Activated CD4-positive, alpha-beta T cell treated with anti-CD3 and anti-CD28 coated beads, Interleukin-2, amount 50 U/mL, for 16 hours (primary cell): ENCODE measurements at places on chromosomes 2 and 18.

GRCh38 chr2:26765475-26766200, 1.6 kb downstream of the SLC35F6 start:
- no peak for DNase-seq

DNA sequence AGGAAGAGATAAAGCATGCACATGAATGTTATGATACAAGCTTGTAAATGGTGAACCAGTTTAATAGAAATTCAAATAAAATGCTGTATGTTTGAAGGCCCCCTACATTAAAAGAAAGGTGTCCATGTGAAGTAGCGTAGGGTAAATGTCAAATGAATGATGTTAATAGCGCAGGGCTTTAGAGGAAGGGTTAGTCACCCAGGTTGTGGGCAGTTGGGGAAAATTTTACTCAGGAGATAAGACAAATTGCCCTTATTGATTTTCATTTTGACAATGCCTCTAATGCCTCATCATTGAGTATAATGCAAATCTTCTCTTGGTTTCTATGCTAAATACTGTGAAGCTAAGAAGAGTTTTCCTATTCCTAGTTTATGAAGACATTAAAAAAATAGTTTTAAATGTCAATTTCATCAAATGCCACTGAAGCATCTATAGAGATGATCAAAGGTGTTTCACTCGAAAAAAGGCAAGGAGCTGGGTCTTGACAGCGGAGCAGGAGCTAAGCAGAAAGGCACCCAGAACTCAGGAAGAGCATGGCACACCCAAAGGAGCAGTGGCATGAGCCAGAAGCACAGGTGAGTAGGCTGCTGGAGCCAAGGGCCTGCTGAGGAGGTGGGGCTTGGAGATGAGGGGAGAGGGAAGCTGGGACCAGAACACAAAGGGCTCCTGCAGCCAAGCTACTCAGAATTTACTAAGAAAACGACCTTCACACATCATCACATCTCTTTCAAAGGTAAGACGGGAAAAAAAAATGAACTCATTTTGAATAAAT, 129.3 kb upstream of the ACKR3 start:
- DNase-seq, result peak; percentile 2

DNA sequence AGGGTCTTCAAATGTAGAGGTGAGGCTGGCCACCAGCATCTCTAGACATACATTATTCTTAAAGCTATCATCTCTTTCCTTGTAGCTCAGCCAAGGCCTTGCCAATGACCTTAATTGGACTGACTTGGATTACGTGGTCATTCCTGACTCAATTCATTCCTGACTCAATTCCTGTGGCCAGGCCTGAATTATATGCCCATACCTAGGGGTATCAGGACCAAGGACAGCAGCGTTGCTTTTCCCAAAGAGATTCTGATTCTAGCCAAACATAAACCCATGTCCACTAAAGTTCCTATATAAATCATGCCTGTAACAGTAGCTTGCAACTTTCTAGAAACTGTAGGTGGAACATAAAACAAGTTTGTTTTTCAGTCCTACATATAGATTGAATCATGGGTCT, 231.7 kb downstream of the ARL6IP6 start:
- DNase-seq, result no peak

GRCh38 chr18:54503131-54503894, 87.7 kb upstream of the DYNAP start:
- DNase-seq, result no peak

GRCh38 chr2:75503048-75503607, 57.6 kb downstream of the EVA1A start:
- DNase-seq, result no peak

GRCh38 chr2:191369034-191369433, 123.8 kb downstream of the MYO1B start:
- DNase-seq, result no peak

DNA sequence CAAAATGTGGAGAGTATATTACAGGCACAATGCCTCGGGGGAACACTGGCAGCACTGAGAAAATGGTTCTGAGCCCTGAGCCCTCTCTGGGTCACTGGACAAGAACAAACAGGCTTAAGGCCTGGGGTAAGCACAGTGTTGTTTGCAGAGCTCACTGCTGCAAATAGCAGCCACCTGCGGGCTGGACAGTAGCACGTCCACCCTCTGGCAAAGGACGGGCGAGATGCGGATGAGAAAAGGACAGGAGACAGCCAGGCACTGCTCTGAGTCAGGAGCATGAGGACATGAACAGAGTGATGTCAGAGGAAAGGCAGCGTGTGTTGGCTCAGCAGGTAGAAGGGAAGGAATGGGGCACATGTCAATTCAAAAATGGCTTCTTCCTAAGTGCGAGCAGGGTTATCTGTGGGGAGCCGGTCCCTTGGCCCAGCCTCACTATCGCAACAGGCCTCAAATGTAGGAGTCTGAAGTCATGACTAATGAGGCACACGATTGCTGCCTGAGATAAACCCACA, 25.9 kb upstream of the NEB start:
- no peak for DNase-seq

DNA sequence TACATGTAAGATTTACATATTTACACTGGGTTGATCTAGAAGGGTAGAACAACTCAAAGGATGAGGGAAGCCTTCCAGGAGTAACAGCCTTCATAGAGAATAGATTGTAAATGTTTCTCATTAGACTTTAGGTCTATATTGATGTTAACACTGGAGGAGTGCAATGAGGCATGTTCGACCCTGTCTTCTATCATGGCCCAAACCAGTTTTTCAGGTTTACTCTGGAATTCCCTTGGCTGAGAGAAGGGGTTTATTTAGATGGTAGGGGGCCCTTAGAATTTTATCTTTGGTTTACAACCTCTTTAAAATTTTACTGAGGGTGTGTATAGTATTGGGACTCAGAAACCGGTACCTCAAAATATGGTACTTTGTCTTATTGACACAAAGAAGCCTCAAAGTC, 634.9 kb upstream of the PIK3C3 start:
- DNase-seq, result no peak

DNA sequence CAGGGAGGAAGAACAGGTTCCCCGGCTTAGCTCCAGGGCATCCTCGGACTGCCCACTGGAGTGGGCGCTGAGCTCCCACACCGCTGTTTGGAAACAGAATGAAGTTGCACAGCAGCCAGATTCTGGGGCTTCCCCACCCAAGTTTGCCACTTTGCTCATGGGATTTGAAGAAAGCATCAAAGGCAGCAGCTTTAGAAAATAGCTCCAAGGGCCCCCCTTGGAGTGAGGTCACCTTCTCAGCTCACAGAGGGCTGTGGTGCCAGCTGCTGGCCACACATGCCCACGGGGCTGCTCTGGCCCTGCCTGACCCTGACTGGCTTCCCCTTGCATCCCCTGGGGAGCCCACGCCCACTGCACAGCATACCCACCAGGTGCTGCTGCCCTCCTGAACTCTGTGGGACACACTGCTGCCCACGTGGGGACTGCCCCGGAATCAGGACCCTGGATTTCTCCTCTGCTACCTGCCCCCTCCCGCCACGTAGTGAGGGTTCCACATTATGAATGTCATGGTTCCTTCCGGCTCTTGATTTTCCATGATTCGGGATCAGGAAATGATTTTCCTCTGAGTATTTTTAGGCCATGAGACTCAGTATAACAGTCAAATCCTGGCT, 70.3 kb downstream of the TGOLN2 start:
- no peak for DNase-seq

GRCh38 chr2:227411320-227411989, 23.7 kb upstream of the SCYGR1 start:
- DNase-seq, result peak; percentile 84

DNA sequence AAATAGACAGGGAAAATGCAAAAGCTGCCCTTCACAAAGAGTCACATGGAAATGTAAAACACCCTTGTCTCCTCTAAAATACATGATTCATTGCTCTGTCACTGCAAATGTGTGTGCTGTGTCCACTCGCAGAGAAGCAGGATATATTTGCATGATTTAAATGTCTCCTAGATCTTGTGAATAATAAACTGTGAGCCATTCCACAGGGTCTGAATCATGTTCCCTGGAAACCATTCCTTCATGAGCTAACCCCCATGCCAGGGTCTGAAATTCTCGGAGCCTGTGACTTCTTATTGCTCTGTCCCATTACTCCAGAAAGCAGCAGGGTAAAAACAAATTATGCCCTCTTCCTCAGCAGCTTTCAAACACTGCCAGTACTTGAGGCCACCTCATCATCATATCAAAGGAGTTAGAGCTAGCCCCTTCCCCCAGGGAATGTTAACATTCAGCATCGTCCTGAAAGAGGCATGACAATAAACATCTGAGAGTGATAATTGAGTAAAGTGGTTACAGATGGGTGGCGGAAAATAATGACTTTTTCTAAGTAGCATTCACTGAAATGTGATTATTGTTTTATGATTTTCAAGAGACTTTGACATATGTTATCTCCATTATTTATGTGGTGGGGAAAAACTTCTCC, 11.7 kb upstream of the CNGA3 start:
- no peak for DNase-seq

- DNase-seq, result no peak
Measured at GRCh38 chr2:32949260-32949659, 2.5 kb downstream of the LTBP1 start.

- DNase-seq, result no peak
Measured at GRCh38 chr18:13317801-13318200, 99.2 kb downstream of the LDLRAD4 start.

DNA sequence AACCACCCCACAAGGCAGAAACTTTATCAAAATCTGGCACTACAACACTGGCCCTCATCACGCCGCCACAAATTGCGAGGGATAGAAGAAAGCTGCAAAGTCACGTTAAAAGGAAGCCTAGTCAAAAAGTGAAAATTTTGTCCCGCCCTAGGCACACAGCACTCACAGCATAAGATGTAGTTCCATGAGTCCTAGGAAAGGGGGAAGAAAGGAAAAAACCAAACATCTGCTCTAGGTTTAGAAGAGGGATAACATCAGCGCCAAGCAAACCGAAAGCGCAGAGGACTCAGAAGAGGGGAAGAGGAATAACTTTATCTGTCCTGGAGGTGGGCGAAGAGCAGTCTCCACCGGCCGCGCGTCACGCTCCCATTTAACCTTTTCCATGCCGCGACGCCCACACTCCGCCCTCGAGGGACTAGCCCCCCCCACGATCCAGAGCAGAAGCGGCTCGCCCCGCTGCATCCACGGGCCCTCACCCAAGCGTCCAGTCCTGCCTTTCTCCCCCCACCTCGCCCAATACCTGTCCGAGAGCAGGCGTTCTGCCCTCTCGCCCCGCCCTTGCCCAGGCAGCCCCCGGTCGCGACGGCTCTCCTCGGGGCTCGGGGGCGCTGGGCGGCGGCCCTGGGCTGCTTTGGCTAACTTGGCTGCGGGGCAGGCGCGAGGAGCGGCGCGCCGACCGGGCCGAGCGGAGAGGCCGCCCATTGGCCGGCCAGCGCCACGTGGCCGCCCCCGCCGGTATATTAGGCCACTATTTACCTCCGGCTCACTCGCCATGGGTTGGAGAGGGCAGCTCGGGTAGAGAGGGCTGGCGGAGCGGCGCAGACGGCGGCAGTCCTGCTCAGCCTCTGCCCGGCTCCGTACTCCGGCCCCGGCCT, at the start of gene HOXD1:
Gene HOXD1, plus strand, starts transcription at position 770 of the 875 bp plus-strand sequence. CDS start 134 bp downstream, outside the sequence.
- DNase-seq, result no peak

DNA sequence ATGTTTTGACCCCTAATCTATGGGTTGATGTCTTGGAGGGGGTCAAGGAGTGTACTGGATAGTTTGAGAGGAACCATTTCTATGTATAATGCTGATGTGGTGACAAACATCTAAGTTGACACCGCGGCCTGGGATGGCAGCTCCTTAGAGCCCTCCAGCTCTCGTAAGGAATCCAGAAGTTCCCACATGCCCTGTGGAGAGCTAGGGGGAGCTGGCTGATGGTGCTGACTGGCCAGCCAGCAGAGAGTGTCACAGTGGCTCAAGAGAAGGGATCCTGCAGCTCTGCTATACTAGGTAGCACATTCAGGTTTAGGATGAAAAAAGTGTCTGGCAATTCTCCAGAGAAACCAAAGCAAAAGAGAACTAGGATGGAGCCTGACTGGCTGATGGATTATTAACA, 842.2 kb upstream of the VRK2 start:
- no peak for DNase-seq
